Activated T-helper 1 cell treated with anti-CD3 and anti-CD28 coated beads, Interleukin-12 subunit alpha, Interleukin-12 subunit beta, Interleukin-2, Interleukin-4 antibody, amounts not matched to agents 30 ng/mL and 10 ng/mL and 1 ng/mL, durations not matched to agents 14 hours and 24 hours and 36 hours (primary cell): ENCODE measurements at places on chromosomes 16 and 17. TPM values are rescaled to one million over a fixed set of nuclear protein-coding genes. Genes with fewer than 3 reads are reported as not detected.
A peak's percentile ranks its signal among the peaks of the same experiment; 100 is the strongest.

GRCh38 chr17:14205992-14206461 is 30.6 kb downstream of the CDRT15 start:
- peak overlapping the region; percentile 67 for H3K4me3 ChIP-seq
- peaks cover 78% of the 10 kb centered on the region for H3K4me1 ChIP-seq
- H3K27ac ChIP-seq, result peak overlapping the region; percentile 85
- peaks cover 40% of the 10 kb centered on the region for H3K36me3 ChIP-seq
- peak; percentile 31 for DNase-seq

GRCh38 chr17:28427371-28427770 is 21.4 kb upstream of the SLC46A1 start:
- H3K27ac ChIP-seq, result no peak overlapping the region
- H3K4me3 ChIP-seq, result no peak overlapping the region
- no peaks in the 10 kb centered on the region for H3K36me3 ChIP-seq
- peaks cover 23% of the 10 kb centered on the region for H3K27me3 ChIP-seq

The RND2 gene
- 0.07 TPM in 1 of 2 replicates, not detected in the other for total RNA-seq

GRCh38 chr17:41133880-41134735 is 6.2 kb downstream of the KRTAP4-6 start:
- no peaks in the 10 kb centered on the region for H3K4me1 ChIP-seq
- no peak overlapping the region for H3K27ac ChIP-seq
- no peak overlapping the region for H3K4me3 ChIP-seq

The KRTAP4-4 gene
- total RNA-seq, result not detected in 2 replicates

- H3K27ac ChIP-seq, result no peak overlapping the region
- H3K4me1 ChIP-seq, result peaks cover 42% of the 10 kb centered on the region
- peaks cover 2% of the 10 kb centered on the region for H3K36me3 ChIP-seq
- H3K27me3 ChIP-seq, result peaks cover 5% of the 10 kb centered on the region
Measured at GRCh38 chr16:31427441-31428278, 500 bp downstream of the COX6A2 start.

- peaks cover 15% of the 10 kb centered on the region for H3K27me3 ChIP-seq
- peak overlapping the region; percentile 16 for H3K27ac ChIP-seq
- H3K4me3 ChIP-seq, result peak overlapping the region; percentile 78
- peaks cover 18% of the 10 kb centered on the region for H3K4me1 ChIP-seq
- peak; percentile 53 for DNase-seq
Measured at GRCh38 chr17:50272711-50273653, 1.3 kb upstream of the TMEM92 start.

- H3K4me3 ChIP-seq, result no peak overlapping the region
- peaks cover 54% of the 10 kb centered on the region for H3K4me1 ChIP-seq
- H3K27me3 ChIP-seq, result peaks cover 1% of the 10 kb centered on the region
- peaks cover 18% of the 10 kb centered on the region for H3K36me3 ChIP-seq
- no peak for DNase-seq
- H3K27ac ChIP-seq, result no peak overlapping the region
Measured at GRCh38 chr17:80725517-80725916, 180.9 kb downstream of the RPTOR start.

- H3K4me1 ChIP-seq, result peaks cover 36% of the 10 kb centered on the region
- H3K27ac ChIP-seq, result no peak overlapping the region
- H3K27me3 ChIP-seq, result no peaks in the 10 kb centered on the region
- DNase-seq, result no peak
Measured at GRCh38 chr16:71916397-71916920, 21.1 kb downstream of the IST1 start.

DNA sequence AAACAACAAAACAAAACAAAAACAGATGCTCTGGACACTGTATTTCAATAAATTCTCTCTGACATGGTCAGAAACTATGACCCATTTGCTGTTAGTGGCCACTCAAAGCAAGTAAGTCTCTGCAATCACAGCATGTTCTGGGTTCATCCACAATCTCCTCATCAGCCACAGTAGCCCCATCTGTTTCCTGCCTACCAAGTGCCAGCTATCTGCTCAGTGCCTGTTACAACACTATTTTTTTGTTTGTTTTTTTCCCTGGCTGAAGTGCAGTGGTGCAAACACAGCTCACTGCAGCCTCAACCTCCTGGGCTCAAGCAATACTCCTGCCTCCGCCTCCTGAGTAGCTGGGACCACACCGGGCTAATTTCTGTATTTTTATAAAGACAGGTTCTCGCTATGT is 137.9 kb downstream of the SOX9 start:
- H3K27ac ChIP-seq, result no peak overlapping the region
- no peaks in the 10 kb centered on the region for H3K27me3 ChIP-seq
- no peaks in the 10 kb centered on the region for H3K4me1 ChIP-seq
- no peak for DNase-seq
- H3K4me3 ChIP-seq, result no peak overlapping the region

The ACE gene
- 0.36 and 0.59 TPM in 2 replicates for total RNA-seq

DNA sequence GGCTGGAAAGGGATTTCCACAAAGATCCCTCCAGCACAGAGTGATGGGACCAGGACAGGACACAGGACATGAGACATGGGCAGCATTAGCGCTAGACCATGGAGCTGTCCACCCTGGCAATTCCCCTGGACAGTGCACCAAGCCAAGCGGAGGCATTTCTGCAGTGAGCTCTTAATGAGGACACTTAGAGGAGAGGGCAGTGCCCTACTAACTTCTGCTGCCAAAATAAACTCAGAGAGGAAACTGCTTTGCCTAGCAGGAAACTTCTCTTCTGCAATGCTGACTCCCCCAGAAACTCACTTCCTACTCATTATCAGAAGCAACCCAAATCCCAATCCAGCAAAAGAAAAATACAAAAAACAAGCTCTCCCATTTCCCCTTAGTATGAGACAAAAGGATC is 119.2 kb downstream of the HS3ST2 start:
- no peak overlapping the region for H3K27ac ChIP-seq
- H3K4me1 ChIP-seq, result no peaks in the 10 kb centered on the region
- H3K27me3 ChIP-seq, result peaks cover 15% of the 10 kb centered on the region
- H3K36me3 ChIP-seq, result no peaks in the 10 kb centered on the region

DNA sequence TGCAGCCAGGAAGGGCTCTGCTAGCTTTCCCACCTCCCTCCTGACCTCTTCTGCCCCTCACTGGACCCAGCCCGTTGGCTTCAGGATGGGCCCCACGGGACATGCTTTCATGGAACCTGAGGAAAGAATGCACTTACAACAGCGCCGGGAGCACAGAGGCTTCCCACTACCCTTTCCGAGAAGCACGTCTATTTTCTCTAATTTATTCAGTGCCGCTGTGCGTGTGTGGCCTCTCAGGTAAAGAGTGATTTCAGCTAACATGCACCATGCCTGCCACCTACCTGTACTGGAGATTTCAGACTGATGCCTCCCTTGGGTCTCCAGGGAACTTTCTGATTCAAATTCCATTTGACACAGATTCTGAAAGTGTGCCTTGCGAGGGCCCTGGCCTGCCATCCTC is 140.1 kb downstream of the CYLD start:
- H3K36me3 ChIP-seq, result no peaks in the 10 kb centered on the region
- DNase-seq, result no peak
- H3K27ac ChIP-seq, result no peak overlapping the region
- H3K4me1 ChIP-seq, result no peaks in the 10 kb centered on the region
- H3K4me3 ChIP-seq, result no peak overlapping the region
- peaks cover 9% of the 10 kb centered on the region for H3K27me3 ChIP-seq

The BEAN1 gene
- not detected in 2 replicates for total RNA-seq

- H3K27ac ChIP-seq, result no peak overlapping the region
- no peaks in the 10 kb centered on the region for H3K36me3 ChIP-seq
- H3K27me3 ChIP-seq, result peaks cover 42% of the 10 kb centered on the region
- H3K4me3 ChIP-seq, result peak overlapping the region; percentile 63
Measured at GRCh38 chr16:19410435-19411171, 7.1 kb upstream of the TMC5 start.

The KRT27 gene
- not detected in 2 replicates for total RNA-seq

- H3K27me3 ChIP-seq, result peaks cover 2% of the 10 kb centered on the region
- H3K36me3 ChIP-seq, result no peaks in the 10 kb centered on the region
- no peak for DNase-seq
- H3K4me1 ChIP-seq, result no peaks in the 10 kb centered on the region
- H3K4me3 ChIP-seq, result no peak overlapping the region
Measured at GRCh38 chr16:87551487-87551886, 50.8 kb upstream of the JPH3 start.

GRCh38 chr17:58504826-58505351 is 9.5 kb downstream of the MTMR4 start:
- H3K4me3 ChIP-seq, result no peak overlapping the region
- no peak for DNase-seq
- H3K27ac ChIP-seq, result no peak overlapping the region
- peaks cover 55% of the 10 kb centered on the region for H3K36me3 ChIP-seq
- peaks cover 5% of the 10 kb centered on the region for H3K4me1 ChIP-seq

- H3K27me3 ChIP-seq, result peaks cover 5% of the 10 kb centered on the region
- no peak overlapping the region for H3K27ac ChIP-seq
- peaks cover 7% of the 10 kb centered on the region for H3K4me1 ChIP-seq
- peaks cover under 1% of the 10 kb centered on the region for H3K36me3 ChIP-seq
Measured at GRCh38 chr17:58391302-58391984, 25.9 kb downstream of the RNF43 start.

DNA sequence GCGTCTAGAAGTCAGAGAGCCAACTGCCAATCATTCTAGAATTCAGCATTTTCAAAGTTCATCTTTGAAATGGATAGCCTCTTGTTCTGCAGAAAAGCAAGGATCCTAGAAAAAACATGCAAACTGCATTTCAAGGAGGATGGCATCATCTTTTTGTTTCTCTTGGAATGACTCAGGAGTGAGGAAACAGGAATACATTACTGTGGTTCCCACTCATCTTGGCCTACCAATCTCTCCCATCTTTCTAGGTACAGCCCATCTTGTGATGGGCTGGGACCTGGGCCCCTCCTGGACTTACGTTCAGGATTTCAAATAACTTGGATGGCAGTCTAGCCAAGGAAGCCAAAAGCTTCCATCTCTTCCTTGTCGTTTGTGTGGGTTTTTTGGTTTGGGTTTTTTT is 363.4 kb downstream of the CDH13 start:
- peaks cover 5% of the 10 kb centered on the region for H3K27me3 ChIP-seq
- H3K27ac ChIP-seq, result no peak overlapping the region
- no peak overlapping the region for H3K4me3 ChIP-seq
- no peaks in the 10 kb centered on the region for H3K36me3 ChIP-seq
- no peaks in the 10 kb centered on the region for H3K4me1 ChIP-seq

GRCh38 chr16:78871241-78871640 is 729.3 kb downstream of the MAF start:
- no peak for DNase-seq
- H3K27me3 ChIP-seq, result no peaks in the 10 kb centered on the region
- no peak overlapping the region for H3K27ac ChIP-seq
- H3K4me3 ChIP-seq, result no peak overlapping the region
- H3K4me1 ChIP-seq, result no peaks in the 10 kb centered on the region

The PRAC2 gene
- total RNA-seq, result not detected in 2 replicates

- peaks cover 21% of the 10 kb centered on the region for H3K36me3 ChIP-seq
- H3K4me3 ChIP-seq, result peak overlapping the region; percentile 98
- DNase-seq, result no peak
- H3K4me1 ChIP-seq, result peaks cover 21% of the 10 kb centered on the region
Measured at GRCh38 chr17:3669548-3669947, 936 bp downstream of the EMC6 start.

GRCh38 chr17:68468788-68469187 is 11.5 kb upstream of the WIPI1 start:
- H3K36me3 ChIP-seq, result no peaks in the 10 kb centered on the region
- no peak for DNase-seq
- no peak overlapping the region for H3K27ac ChIP-seq
- peaks cover 36% of the 10 kb centered on the region for H3K27me3 ChIP-seq

DNA sequence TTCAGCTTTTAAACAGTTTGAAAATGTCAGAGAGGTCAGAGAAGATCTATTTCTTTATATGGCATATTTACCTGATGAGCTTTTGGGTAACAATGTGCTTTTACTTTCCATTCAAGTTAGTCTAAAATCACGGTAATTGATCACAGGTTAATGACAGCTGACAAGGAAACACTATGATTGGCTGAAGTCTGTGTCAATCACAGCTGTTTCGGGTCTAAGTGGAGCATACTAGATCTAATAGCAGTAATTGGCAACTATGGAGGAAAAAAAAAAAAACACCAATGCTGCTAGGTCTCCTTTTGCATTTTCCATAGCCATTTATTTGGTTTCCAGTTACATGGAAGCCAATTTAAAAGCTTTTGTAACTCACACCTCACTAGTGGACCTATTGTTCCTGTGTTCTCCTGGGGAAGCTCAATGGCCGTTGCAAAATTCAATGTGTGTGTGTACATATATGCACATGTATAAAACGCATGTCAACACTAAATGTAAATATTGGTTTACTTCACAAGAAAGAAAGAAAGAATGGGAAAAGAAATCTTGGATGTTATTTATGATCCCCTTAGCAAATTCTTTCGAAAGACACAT is 568.3 kb upstream of the ZFHX3 start:
- no peak overlapping the region for H3K4me3 ChIP-seq
- DNase-seq, result no peak
- no peaks in the 10 kb centered on the region for H3K36me3 ChIP-seq
- no peaks in the 10 kb centered on the region for H3K4me1 ChIP-seq

GRCh38 chr17:16483021-16483645 is 8.9 kb downstream of the LRRC75A start:
- no peaks in the 10 kb centered on the region for H3K36me3 ChIP-seq
- DNase-seq, result no peak
- H3K27ac ChIP-seq, result no peak overlapping the region

DNA sequence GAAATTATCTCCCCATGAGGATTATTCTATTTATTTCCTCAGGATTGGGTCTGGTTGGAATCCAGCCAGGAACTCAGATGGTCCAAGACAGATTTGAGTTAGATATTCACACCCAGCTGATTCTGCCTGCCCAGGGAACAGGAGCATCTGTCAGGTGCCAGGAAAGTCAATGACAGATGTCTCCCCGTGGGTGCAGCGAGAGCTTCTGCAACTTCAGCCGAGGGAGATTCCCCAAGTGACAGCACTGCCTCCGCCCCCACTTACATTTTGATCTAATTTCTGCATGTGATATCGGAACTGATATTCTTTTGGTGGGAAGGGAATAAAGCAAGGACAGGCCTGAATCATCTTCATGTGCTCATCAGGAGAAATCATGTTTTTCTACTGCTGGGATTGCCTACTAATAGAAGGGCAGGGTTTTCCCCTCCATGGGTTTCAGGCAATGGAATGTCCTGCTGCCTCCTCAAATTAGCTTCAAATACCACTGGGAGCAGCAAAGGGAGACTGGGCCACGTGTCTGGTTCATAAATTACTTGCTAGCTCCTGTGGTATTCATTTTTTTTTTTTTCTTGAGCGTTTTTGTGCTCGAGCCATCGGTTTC is 15.7 kb upstream of the DHX8 start:
- H3K4me1 ChIP-seq, result no peaks in the 10 kb centered on the region
- no peak overlapping the region for H3K4me3 ChIP-seq
- no peak overlapping the region for H3K27ac ChIP-seq
- no peak for DNase-seq
- H3K36me3 ChIP-seq, result no peaks in the 10 kb centered on the region

GRCh38 chr17:58284613-58285421 is 4.1 kb upstream of the MPO start:
- H3K4me3 ChIP-seq, result no peak overlapping the region
- H3K27ac ChIP-seq, result no peak overlapping the region
- no peaks in the 10 kb centered on the region for H3K36me3 ChIP-seq

The ORC6 gene
- total RNA-seq, result 68.2 and 69.1 TPM in 2 replicates

GRCh38 chr17:65523411-65523810 is 38.0 kb downstream of the AXIN2 start:
- peaks cover 48% of the 10 kb centered on the region for H3K27me3 ChIP-seq
- H3K27ac ChIP-seq, result peak overlapping the region; percentile 70
- no peak for DNase-seq
- H3K36me3 ChIP-seq, result no peaks in the 10 kb centered on the region
- H3K4me3 ChIP-seq, result peak overlapping the region; percentile 67

- H3K27ac ChIP-seq, result no peak overlapping the region
- DNase-seq, result no peak
- H3K36me3 ChIP-seq, result no peaks in the 10 kb centered on the region
- H3K4me1 ChIP-seq, result peaks cover 25% of the 10 kb centered on the region
- peak overlapping the region; percentile 80 for H3K4me3 ChIP-seq
- H3K27me3 ChIP-seq, result no peaks in the 10 kb centered on the region
Measured at GRCh38 chr17:29593591-29594518, 923 bp downstream of the ANKRD13B start.

The SLC6A2 gene
- total RNA-seq, result not detected in 2 replicates
